ENCODE measurements at places on chromosomes 5 and 9. TPM values are rescaled to one million over a fixed set of nuclear protein-coding genes. Genes with fewer than 3 reads are reported as not detected.

Gene PCDHA2
- total RNA-seq: not detected

Gene ANKDD1B
- total RNA-seq: 1.5 TPM

Gene QRFP
- not detected for total RNA-seq

Gene NR2F1
- total RNA-seq: 81.3 TPM

- no peak for DNase-seq
Measured at GRCh38 chr5:150402901-150403342, 9.8 kb downstream of the CD74 start.

DNA sequence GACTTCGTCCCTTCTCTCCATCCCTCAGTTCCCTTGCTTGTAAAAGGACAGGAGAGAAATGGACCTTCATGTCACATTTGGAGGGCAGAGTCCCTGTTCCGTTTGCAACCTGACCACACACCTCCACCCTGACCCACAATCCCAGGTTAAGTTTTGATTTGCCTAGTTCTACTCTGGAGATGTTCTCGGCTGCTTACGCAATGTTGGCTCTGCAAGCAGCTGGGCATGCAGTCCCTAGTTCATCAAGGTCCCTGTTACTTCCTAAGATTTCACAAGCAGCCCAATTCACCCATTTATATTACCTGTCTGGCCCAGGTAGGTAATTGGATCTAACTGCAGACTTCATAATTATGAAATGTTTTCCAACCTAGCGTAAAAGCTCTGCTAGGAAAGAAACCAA, 28.8 kb downstream of the SLIT3 start:
- no peak for DNase-seq

GRCh38 chr5:86461169-86461956, 156.4 kb upstream of the COX7C start:
- no peak for DNase-seq

DNA sequence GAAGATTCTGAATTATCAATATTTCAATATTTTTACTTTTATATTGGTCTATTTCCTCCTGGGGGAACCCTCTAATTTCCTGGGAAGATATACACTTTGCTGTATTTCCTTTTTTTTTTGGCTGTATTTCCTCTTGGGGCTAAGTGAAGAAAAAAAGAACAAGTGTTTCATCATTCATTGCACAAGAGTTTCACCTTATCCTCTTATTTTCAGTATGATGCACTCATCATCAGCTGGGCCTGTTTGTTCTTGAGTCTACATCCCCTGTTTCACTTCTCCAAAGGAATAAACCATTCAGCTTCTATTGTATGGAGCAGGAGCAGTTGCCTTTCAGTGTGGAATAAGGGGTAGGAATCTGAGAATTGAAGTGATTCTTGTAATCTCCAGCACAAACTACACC, 210.8 kb downstream of the FAM170A start:
- DNase-seq: no peak

GRCh38 chr9:124216474-124217176, 41.1 kb upstream of the NEK6 start:
- no peak for DNase-seq

- no peak for DNase-seq
Measured at GRCh38 chr9:135081731-135082130, 5.7 kb upstream of the OLFM1 start.

GRCh38 chr5:59193616-59194319, 610.9 kb downstream of the RAB3C start:
- DNase-seq: no peak

GRCh38 chr5:135567661-135568060, 11.1 kb downstream of the CXCL14 start:
- DNase-seq: no peak

- no peak for DNase-seq
Measured at GRCh38 chr9:2106666-2107065, 91.5 kb downstream of the SMARCA2 start.

GRCh38 chr9:120724757-120725400, 10.6 kb upstream of the MEGF9 start:
- no peak for DNase-seq

DNA sequence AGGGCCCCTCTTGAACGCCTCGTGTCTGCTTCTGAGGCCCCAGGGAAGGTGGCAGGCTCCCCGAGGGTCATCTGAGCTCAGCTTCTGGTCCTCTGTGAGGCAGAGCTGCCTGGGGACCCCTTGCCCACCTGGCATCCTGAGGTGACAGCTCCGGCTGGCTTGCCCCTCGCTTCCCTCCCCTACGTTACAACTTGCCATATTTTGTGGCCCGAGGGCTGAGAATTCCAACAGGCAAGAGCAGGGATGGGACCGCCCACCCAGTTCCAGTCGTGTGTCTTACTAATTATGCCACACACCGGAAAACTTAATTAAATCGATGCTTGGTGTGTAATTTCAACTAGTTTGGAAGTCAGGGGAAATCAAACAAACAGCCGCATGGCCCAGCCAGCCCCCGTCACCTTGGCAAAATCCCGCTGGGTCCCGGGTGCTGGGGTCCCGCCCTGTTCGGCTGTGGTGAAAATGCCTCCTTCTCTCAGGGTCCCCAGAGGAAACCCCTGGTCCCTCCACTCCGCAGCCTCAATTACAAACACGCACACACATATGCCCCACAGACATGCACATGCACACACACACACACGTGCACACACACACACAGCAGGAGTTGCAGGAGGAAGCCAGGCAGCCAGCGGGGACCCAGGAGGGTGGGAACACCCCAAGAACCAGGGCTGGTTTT, 221.0 kb upstream of the IER5L start:
- DNase-seq: no peak

GRCh38 chr5:14142202-14142826, 828 bp upstream of the TRIO start:
- DNase-seq: no peak

- DNase-seq: peak; percentile 31
Measured at GRCh38 chr5:73901043-73901442, 275.0 kb downstream of the ARHGEF28 start.
